Vagina (tissue), 2 donors: ENCODE measurements at places on chromosomes 6 and 20.

DNA sequence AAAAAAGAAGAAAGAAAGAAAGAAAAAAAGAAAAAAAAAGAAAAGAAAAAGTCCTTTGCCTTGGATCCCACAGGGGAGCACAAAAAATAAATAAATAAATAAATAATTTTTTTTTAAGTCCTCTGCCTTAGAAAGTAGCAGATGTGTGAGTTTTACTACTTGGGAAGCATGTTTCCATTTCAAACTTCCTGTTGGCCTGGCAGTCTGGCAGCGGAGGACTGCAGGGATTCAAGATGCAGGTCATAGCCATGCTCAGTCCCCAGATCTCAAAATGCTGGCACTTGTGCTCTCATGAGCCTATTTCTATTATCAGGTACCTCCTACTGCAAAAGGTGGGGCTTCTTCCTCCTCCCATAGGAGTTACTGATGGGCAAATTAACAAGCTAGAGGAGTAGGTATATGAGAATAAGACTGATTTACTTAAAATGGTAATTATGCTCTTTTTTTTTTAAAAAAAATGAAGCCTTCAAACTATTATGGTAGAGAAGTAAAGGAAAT is 54.2 kb upstream of the MAP7 start:
- no peak for DNase-seq

DNA sequence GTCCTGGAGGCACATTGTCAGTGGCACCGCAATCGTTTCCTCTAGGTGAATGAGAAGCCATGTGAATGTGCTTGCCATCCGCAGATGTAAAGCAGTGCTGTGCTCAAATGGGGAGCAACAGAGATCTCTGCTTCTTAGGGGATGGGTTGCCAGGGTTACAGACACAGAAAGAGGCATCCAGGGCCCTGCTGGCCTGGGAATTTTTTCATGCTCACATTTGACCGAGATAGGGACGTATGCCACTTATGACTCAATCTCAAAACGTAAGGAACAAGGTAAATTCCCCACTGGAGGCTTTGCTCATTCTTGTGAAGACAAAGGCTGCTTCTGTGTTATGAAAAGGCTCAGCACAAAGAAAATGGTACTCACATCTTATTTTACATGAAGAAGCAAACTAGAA is 11.0 kb downstream of the C6orf118 start:
- DNase-seq = no peak

DNA sequence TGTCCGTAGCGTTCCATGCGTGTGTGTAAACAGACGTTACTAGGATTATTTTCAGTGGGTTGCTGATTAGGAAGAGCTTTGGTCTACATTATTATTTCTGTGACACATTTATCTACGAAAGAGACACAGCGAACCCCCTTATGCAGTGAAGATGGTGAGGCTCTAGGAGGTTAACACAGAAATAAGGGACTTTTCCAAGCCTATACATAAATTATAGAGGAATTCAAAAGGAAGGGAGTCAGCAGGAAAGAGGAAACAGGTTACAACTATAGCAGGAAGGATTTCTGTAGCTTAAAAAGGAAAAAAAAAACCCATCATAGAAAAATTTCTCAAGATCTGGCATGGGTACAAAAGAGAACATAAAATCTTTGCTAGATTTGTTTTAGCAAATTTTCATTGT is 12.9 kb upstream of the RPS6KA2 start:
- DNase-seq = no peak

DNA sequence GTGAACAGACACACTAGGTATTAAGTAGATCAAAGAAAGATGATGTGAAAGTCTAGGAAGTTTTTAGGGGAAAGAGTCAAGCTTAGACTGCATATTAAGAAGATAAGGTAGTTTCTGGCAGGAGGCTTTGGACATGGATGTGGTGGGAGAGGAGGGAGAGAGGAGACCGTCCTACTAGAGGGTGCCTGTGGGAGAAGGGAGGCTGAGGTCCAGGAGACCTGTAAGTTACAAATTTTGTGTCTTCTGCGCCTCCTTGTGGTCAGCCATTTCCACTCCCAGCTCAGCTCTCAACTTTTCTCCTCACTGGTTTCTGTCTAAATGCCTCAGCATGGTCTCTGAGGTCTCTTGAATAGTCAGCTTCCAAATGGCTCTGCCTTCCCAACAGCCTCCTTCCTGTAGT is 193.5 kb downstream of the UNC5CL start:
- no peak for DNase-seq

GRCh38 chr6:131029626-131030297 is 33.3 kb downstream of the EPB41L2 start:
- no peak for DNase-seq

GRCh38 chr6:90123831-90124230 is 172.8 kb downstream of the BACH2 start:
- no peak for DNase-seq

- DNase-seq = no peak
These were observed 173.8 kb downstream of the VEGFA start for GRCh38 chr6:43943781-43944250.

- DNase-seq = no peak
These were observed 16.0 kb downstream of the SLA2 start for GRCh38 chr20:36629719-36630681.

DNA sequence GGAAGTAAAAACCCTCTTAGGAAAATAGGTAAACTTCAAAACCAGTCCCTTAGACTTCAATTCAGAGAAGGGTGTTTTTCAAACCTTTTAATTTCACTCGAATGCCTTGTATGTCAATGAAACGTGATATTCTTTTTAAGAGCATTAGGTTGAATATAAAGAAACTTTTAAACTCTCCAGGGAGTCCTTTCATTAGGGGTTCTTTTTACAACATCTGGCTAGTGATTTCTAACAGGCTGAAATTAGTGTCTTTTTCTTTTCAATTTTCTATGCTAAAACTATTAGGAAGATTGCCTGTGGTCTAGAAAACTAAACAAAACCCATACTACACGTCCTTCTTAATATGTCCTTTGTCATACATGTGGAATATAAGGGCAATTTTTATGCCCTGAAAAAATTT is 569.7 kb upstream of the CITED2 start:
- no peak for DNase-seq
